ENCODE measurements at places on chromosomes 3 and 15.
A peak's percentile ranks its signal among the peaks of the same experiment; 100 is the strongest.

DNA sequence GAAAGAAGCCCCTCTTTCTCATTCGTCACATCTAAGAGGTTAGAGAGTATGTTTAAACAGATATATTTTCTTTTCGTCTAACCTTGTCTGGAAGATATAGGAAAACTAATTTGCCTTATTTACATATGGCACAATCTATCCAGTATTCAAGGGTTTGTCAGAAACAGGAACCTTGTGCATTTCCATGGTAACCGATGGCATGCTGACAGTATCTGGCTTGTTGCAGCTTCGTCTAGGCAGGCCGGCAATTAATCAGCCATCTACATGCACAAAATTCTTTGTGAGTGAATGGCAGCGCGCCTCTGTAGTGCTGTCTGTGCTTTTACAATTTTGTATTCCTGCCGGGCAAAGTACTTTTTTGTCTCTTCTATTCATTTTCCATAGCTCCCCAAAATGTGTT, 294.0 kb upstream of the SOX2 start:
- DNase-seq, result no peak

DNA sequence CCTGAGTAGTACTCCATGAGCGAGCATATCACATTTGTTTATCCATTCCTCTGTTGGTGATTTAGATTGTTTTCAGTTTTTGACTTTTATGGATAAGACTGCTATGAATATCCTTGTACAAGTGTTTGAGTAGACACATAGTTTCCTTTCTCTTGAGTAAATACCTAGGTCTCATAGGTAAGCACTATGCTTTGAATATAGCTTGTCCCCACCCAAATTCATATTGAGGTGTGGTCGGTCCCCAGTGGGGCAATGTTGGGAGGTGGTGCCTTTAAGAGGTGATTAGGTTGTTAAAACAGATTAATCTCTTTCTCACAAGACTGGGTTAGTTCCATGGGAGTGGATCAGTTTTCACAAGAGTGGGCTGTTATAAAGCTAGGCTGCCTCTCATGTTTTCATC, 42.8 kb downstream of the CDCP1 start:
- no peak for DNase-seq

DNA sequence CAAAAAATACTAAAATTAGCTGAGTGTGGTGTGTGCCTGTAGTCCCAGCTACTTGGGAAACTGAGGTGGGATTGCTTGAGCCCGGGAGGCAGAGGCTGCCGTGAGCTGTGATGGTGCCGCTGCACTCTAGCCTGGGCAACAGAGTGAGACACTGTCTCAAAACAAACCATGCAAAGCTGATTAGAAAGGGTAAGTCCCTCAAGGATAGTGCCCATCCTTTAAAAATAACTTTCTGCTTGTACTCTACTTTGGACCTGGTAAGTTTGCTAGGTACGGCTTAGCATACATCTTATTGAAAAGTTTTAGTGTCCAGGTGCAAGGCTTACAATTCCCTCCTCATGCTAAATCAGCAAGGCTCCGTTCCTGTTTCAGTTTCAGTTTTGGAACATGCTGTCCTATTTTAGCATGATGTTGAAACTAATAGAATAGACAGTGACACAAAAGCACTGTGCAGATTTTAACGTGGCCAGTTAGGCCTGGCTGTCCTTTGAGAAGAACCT, 21.4 kb downstream of the FEM1B start:
- DNase-seq, result peak; percentile 44

GRCh38 chr15:92870010-92870591, 30.0 kb upstream of the CHD2 start:
- no peak for DNase-seq

DNA sequence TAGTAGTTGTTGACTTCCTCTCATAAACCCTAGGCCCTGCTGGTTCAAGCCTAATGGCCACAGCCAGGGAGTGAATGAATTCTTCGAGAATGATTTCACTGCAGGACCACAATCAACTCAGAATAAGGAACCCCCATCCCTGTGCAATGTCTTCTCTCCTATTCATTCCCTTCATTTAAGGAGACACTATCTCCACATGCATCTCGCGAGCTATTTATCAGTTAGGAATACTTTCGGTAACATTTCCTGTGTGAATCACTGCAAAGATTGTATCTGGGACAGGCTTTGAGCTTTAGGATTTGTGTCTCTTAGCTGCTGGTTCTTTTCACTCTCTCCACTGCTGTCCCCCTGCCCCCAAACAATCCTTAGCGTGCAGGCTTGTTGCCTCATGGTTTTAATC, 94.4 kb downstream of the MYLK start:
- no peak for DNase-seq

DNA sequence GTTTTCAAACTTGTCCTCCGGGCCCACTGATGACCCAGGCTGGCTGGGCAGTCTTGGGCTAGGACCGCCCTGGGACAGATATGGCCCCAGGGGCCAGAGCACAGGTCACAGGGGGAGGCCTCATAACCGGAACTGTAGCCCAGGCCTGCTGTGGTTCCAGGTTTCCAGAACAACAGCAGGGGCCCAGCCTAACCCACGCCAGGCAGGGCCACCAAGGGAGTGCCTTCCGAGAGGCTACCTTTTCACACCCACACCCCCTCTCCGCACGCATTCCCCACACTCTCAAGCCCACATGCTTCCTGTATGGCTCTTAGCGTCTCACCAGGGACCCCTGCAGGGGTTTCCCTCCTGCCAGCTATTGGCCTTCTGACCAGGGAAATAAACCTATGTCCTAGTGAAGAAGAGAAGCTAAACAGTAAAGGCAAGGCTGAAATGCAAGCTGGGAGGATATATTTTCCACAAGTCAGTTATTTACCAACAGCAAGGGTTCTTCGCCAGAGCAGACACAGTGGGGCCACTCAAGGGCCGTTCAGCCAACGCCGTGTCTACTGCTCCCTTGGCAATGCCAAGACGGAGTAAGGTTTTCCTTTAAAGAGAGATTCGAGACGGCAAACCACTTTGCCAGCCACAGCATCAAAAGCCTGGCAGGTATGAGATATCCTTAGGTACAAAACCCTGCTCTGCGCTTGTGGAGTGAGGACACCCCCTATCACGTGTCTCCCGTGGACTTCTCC, 135.1 kb downstream of the ATP10A start:
- DNase-seq, result no peak

- no peak for DNase-seq
Observed at GRCh38 chr3:163957072-163957471, 1121.2 kb downstream of the SI start.

- DNase-seq, result no peak
Observed at GRCh38 chr15:70415398-70415797, 317.7 kb upstream of the TLE3 start.

DNA sequence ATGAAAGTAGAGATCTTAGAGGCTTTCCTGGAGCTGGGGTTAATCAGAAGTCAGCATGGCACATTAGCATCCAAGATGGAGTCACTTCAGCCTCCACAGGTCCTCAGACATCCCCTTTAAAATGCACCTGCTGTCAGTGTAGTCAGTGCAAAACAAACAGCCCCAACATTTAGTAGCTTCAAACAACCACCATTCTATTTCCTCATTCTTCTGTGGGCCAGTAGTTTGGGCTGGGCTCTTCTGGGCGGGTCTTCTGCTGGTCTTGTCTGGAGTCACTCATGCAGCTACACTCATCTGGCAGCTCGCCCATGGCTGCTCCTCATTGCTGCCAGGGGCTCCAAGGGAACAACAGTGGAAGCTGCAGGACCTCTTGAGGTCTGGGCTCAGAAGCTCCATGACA, 99.9 kb downstream of the TLE3 start:
- DNase-seq, result no peak

DNA sequence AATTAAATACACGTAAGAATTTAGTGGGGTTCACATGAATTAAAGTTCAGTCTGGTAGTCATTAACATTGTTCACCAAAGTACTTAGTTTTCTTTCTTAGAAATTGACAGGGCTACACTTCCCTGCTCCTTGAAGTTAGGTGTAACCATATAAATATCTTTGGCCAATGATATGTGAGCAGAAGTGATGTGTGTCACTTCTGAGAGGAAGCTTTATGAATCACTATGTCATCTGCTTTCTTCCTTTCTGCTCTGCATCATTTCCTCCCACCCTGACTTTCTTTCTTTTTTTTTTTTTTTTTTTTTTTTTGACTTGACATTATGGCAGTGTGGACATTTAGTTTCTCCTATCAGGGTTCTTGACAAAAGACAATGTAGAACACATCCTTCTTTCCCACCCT, 156.2 kb upstream of the COL8A1 start:
- DNase-seq, result no peak

- DNase-seq, result no peak
Observed at GRCh38 chr3:64620020-64620419, 67.8 kb downstream of the ADAMTS9 start.

DNA sequence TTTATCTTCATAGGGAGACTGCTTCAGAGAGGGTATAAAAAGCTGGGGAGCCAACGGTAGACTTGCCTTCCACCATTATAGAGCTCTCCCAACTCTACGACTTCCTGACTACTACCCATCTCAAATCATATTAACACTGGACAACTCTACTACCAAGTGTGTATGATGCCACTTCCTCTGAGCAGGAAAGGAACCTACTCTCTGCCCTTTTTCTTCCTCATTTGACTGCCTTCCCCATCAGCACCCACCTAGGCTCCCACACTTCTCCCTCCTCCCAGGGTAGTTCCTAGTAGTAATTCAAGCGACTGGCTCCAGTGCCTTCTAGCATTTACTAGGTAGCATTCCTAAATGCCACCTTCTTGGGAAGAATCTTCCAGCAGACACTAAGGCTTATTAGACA, 24.5 kb upstream of the TBL1XR1 start:
- no peak for DNase-seq

DNA sequence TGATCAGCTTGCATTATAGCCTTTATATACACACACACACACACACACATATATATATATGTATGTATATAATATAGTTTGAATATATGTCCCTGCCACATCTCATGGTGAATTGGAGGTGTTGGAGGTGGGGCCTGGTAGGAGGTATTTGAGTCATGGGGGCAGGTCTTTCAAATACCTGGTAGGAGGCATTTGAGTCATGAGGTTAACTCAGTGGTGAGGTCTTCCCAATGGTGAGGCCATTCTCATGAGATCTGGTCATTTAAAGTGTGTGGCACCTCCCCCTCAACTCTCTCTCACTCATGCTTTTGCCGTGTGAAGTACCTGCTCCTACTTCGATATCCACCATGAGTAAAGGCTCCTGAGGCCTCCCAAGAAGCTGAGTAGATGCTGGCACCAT, 27.5 kb upstream of the FHIT start:
- no peak for DNase-seq

DNA sequence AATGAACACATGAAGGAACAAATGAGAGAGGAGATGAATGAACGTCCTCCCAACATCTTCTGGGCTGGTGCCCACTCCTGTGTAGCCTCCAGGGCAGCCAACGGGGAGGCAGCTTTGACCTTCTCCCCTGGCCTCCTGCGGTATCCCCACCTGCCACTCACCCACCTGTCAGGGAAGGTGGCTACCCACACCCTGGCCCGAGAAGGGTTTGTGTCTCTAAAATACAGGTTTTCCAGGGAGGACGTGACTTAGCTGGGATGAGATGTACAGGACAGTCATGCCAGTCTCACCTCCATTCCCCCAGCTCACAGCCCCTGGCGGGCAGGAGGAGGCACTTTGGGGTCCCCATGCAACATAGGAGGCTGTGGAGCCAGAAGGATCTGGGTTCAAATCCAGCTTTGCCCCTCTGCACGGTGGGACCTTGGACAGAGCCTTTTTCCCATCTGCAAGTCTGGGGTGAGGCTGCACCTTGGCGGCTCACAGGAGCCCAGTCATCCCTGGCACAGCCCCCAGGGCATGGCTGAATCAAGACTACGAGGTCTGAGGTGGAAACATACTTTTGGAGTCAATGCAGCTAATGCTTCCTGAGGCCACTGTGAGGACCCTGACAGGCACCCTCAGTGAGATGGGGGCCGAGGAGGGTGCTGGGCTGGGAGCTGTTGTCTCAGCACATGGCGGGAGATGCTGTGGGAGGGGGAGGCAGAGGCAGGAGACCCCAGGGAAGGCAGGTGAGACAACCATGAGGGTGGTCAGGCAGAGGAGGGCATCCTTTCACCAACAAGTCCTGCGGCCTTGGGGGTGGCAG, 11.1 kb upstream of the PLXND1 start:
- no peak for DNase-seq

GRCh38 chr15:49876401-49877038, 242.5 kb downstream of the ATP8B4 start:
- DNase-seq, result no peak

DNA sequence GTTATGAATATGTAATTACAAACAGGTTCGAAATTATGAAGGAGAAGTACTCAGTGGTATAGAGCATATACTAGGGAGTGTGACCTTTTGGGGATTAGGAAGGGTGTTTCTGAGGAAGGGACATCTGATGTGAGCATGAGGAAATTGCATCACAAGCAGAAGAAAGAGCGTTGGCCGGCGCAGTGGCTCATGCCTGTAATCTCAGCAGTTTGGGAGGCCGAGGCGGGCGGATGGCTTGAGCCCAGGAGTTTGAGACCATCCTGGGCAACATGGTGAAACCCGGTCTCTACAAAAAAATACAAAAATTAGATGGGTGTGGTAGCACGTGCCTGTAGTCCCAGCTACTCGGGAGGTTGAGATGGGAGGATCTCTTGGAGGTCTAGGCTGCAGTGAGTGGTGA, 6.9 kb downstream of the CMTM7 start:
- DNase-seq, result no peak

GRCh38 chr3:184350618-184351017, 10.8 kb downstream of the CLCN2 start:
- DNase-seq, result no peak

DNA sequence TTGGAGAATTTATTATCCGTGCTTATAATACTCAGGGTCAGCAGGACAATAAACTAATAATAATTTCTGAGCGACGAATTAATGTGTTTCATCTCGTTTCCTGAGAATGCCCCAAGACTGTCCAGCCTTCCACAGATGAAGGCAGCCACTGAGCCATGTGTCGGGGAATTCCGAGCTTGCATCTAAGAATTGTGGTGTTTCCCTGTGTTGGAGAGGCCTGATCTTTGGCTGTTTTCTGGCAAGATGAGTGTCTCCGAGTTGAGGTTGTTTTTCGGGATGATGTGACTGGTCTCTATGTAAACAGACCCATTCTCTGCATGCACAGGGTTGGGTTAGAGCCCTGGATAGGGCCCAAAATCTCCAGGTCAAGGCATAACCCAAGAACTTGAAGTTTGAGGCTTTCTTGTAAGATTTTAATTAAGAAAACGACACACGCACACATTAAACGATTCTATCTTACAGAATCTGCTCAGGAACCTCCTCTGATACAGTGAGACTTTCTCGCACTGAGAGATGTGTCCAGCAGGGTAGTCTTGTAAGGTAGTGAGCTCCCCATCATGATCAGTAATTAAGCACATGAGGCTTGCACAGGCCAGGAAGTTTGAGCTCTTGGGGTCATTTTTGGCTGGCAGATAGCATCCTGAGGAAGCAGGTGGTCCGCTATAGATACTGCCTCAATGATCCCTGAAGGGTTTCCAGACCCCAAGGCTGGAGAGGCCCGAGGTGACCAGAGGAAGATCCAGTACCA, 14.4 kb downstream of the FGD5 start:
- DNase-seq, result no peak

Measured in bone marrow (tissue), 2 donors.